NCI-H1048 (cell line): ENCODE measurements at places on chromosomes 16 and 17.

DNA sequence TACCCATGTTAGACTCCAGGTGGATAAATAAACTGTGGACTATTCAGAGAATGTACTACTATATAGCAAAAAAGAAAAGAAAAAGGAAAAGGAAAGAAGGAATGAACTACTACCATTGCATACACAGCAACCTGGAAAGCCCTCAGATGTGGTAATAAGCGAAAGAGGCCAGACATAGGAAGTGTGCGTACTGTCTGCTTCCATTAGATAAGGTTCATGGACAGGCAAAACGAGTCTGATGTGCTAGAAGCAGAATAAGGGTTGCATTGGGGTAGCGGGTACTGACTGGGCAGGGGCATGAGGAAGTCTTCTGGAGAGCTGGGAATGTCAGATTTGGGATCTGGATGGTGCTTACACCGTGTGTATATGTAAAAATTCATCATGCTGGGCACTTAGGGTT, 21.8 kb downstream of the CLEC16A start:
- DNase-seq, result no peak

GRCh38 chr17:65457635-65458257, 103.7 kb downstream of the AXIN2 start:
- no peak for DNase-seq

DNA sequence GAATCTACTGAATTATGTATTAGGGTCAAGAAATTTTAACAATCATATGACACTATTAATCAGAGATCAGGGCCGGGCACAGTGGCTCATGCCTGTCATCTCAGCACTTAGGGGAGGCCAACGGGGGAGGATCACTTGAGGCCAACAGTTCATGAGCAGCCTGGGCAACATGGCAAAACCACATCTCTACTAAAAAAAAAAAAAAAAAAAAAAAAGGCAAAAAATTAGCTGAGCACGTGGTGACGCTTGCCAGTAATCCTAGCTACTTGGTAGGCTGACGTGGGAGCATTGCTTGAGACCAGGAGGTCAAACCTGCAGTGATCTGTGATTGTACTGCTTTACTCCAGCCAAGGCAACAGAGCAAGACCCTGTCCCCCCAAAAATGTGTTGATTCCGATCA, 52.5 kb upstream of the CLEC3A start:
- no peak for DNase-seq

GRCh38 chr17:28386391-28386790, 14.9 kb downstream of the SARM1 start:
- DNase-seq, result no peak

DNA sequence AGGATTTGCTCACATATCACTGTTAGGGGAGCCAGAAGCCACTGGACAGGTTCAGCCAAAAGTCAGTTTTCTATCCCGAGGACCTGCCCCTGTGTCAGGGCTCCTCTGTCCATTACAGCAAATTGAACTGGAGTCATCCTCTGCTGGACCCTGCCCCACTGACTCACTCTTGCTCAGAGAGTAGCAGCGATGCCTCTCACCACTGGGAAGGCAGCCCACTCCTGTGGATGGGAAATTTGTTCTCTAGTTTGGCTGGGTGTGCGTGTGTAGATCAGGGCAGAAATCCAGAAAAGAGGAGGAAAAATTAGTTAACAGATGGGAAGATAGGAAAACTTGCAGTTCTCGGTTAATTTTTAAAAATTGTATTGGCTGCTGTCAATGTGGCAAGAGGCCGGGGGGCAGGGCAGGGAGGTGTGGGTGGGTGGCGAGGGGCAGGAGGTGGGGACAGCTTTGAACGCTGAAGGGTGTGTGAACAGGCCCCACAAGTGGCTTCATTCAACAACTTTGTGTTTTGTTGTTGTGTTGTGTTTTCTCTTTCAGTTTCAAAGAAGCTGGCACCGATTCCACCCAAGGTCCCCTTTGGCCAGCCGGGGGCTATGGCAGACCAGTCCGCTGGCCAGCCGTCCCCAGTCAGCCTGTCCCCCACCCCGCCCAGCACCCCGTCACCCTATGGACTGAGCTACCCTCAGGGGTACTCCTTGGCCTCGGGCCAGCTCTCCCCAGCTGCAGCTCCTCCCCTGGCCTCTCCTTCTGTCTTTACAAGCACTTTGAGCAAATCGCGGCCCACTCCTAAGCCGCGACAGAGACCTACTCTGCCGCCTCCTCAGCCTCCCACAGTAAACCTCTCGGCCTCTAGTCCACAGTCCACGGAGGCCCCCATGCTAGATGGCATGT, 33.6 kb downstream of the ELAC2 start:
- DNase-seq, result no peak

DNA sequence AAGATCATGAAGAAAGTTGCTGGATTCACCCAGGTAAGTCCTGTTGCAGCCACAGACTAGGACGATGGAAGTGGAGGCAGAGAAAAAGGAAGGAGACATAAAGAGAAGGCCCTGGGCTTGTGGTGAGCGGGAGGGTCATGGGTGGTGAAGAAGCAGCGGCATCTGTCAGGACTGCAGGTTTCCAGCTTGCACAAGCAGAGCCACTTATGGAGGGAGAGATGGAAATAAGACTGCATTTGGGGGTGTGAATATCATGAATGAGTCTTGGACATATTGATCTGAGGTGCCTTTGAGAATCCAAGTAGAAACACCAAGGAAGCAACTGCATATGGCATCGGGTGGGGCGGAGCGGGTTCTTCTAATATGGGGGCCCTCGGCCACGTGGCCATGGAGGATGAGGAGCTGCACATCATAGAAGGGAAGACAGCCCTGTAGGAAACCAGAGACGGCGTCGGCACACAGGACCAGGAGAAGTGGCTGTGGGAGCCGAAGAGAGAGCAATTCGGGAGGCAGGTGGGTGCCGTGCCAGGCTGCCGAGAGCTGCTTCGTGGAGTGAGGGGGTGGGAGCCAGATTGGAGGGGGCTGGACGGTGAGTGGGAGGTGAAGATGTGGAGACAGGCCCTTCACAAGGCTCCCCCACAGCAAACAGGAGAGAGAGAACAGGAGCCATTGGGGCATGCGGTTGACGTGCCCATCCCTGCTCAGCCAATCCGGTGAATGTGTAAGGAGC, 243.5 kb downstream of the GSG1L start:
- DNase-seq, result no peak

GRCh38 chr17:13874817-13875216, 194.5 kb upstream of the COX10 start:
- no peak for DNase-seq

GRCh38 chr16:66620429-66620795, 15.9 kb downstream of the CMTM3 start:
- DNase-seq, result no peak

DNA sequence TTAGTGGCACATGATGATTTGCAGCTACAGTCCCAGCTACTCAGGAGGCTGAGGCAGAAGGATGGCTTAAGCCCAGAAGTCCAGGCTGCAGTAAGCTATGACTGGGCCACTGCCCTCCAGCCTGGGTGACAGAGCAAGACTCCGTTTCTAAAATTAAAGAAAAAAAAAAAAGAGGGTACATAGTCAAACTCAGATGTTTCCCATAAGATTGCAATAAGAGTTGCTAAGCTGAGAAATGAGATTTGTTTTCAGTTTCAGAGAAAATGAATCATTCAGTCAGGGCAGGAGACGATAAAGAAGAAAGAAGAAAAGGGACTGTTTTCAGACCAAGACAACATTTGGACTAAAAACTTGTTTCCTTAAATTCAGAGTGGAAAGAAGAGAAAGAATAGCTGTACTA, 30.2 kb upstream of the PHLPP2 start:
- no peak for DNase-seq

- DNase-seq, result no peak
These were observed 45.7 kb downstream of the VAT1L start for GRCh38 chr16:77833921-77834634.

GRCh38 chr17:50060951-50061712, 5.2 kb downstream of the ITGA3 start:
- no peak for DNase-seq

- DNase-seq, result no peak
These were observed 180.6 kb downstream of the PCTP start for GRCh38 chr17:55931446-55931845.

- DNase-seq, result no peak
These were observed 5.4 kb downstream of the FUS start for GRCh38 chr16:31185339-31185738.

DNA sequence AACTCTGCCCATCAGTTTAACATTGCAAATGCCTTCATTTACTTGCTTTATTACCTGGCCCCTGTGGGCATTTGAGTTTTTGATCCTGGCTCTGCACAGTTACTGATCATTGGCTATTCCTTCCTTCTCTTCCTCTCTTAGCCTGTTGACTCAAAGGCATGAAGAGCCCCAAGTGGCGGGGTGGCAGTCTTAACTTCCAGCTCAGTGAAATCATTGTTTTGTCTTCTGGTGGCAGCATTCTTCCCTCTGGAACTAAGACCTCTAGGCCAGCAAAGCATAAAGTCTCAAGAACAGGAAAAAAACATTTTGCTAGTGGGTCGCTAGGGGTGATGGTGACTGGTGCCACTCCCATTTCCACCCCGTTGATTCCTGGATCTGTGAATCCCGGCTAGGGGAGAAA, 52.3 kb upstream of the MRTFB start:
- DNase-seq, result no peak

DNA sequence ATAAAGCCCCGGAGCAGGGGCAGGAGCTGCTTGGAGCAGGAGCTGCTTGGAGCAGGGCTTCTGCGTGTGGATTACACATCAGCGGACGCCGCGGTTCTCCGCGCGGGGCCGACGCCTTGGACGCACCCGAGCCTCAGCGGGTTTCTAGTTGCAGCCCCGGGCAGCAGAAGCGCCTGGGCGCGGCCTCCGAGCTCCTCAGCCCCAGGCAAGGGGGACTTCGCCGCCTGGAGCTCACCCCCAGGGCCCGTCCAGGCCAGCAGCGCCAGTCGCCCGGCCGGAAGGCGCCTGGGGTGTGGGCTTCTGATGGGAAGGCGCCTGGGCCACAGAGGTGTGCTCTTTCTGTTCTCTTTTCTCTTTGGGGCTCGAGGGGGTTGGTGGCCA, 6.3 kb downstream of the FOXF1 start:
- DNase-seq, result no peak

- no peak for DNase-seq
These were observed 18.9 kb downstream of the C16orf54 start for GRCh38 chr16:29726845-29727377.

DNA sequence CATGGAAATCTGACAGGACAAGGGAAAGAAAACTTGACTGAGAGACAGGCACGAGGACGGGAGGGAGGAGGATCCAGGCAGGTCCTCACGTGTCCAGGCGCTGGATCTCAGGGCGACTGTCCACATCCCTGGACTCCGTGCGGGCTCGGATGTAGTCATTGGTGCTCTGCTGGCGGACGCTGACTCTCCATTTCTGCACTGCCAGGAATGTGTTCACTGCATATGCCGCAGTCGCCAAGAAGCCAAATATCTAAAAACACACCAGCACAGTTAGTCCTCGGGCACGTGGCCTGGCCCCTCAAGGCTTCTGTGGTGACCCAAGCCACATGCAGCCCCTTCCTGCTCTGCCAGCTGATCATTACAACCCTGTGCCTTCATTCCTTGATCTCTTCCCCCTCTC, 17.5 kb downstream of the CMTM3 start:
- no peak for DNase-seq

GRCh38 chr16:68074850-68075555, 10.2 kb upstream of the NFATC3 start:
- no peak for DNase-seq

GRCh38 chr17:74635418-74635817, 11.9 kb upstream of the CD300E start:
- DNase-seq, result no peak

- DNase-seq, result no peak
These were observed 40.3 kb upstream of the TEKT3 start for GRCh38 chr17:15381707-15382106.

DNA sequence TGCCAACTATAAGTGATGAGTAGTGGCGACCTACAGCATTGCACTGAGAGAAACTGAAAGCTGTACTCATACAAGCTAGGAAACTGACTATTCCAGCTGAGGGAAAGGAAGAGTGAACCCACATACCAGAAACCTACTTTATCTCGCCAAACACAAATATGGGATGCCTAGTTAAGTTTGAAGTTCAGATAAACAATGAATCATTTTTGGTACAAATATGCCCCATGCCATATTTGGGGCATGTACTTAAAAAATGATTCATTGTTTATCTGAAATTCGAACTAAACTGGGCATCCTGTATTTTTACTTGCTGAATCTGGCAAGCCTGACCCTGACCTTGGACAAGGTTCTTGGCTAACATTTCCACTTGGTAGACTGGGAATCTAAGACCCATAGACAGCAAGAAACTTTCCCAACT, 527.8 kb upstream of the PSMD7 start:
- DNase-seq, result no peak

DNA sequence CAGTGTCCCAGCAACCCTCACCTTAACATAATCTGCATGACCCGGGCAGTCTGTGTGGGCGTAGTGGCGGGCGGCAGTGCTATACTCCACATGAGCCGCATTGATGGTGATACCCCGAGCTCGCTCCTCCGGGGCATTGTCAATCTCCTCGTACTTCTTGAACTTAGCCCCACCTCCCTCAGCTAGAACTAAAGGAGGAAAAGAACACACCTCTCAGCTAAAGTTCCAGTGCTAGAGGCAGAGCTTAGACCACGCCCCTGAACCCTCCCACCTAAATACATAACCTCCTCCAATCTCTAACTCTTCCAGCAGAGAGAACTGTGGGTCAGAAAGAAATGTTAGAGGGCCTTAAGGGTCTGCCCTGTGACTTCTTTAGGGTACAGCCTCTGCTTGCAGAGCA, 855 bp downstream of the TUFM start:
- DNase-seq, result peak; percentile 6

DNA sequence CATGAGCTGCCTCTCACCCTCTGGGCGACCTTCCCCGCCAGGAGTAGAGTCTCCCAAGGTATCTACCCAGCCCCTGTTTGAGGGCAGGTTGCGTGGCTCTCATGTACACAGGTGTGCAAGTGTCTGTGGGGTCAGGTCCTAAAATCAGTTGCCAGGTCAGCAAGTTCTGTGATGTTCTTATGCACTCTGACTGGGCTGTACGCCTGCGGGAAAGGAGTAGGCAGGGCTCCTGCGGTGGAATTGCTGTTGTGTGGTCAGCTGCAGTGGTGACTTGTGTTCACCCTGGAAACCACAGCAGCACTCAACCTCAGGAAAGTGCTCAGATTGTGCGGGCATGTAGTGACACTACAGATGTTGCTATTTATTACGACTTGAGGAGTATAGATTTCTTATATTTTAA, 19.4 kb downstream of the NARF start:
- DNase-seq, result no peak

- DNase-seq, result no peak
These were observed 455.6 kb downstream of the HS3ST3B1 start for GRCh38 chr17:14756479-14756878.

DNA sequence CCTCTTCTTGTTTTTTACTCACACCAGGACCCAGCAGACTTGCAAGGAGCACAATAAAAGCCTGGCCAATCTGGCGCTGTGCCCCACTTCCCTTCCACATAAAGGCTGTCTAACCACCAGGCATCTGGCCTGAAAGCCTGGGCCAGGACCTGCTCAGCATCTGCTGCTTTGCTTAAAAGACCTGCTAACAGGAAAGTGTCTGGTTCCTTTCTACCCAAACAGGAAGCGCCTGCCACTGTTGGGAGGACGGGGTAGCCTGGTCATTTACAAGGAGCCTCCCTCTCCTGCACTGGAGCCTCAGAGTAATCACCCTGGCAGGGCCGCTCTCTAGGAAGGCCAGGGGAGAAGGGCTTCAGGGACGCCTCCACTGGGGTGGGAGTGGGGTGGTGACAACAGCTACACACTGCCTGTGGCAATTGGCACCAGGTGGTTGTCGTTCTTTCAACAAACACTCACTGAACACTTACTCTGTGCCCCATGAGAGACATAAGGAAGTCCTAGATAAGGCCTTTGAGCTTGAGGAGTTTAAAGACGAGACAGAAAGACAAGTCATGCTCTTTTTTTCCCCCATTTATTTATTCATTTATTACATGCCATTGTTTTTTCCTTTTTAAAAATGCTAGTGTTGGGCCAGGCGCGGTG, 6.3 kb upstream of the MMP28 start:
- DNase-seq, result no peak
